ENCODE measurements at places on chromosomes 1 and 21.

- DNase-seq: no peak
Observed at GRCh38 chr1:198841477-198841876, 202.6 kb downstream of the PTPRC start.

- peak; percentile 96 for DNase-seq
Observed at GRCh38 chr21:46184625-46185555, 631 bp upstream of the SPATC1L start.

GRCh38 chr1:157399984-157400382, 152.3 kb downstream of the FCRL5 start:
- no peak for DNase-seq

DNA sequence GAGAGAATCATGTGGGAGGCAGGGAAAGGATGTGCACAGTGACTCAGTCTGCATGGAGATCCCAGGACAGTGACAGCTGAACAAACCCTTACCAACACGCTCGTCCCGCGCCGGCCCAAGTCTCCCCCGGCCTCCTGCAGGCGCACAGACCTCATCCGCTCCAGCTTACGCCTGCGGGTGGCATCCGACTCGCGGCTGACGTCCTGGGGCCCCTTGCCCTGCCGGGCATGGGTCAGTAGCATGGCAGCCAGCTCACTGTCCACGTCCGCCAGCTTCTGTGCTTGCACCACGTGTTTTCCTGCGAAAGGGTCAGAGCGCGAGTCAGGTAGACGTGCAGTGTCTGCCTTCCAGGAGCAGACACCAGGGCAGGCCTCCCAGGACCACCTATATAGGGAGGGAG, 115.2 kb downstream of the NPHP4 start:
- no peak for DNase-seq

- DNase-seq: no peak
Observed at GRCh38 chr1:45820788-45821187, 17.4 kb downstream of the MAST2 start.

DNA sequence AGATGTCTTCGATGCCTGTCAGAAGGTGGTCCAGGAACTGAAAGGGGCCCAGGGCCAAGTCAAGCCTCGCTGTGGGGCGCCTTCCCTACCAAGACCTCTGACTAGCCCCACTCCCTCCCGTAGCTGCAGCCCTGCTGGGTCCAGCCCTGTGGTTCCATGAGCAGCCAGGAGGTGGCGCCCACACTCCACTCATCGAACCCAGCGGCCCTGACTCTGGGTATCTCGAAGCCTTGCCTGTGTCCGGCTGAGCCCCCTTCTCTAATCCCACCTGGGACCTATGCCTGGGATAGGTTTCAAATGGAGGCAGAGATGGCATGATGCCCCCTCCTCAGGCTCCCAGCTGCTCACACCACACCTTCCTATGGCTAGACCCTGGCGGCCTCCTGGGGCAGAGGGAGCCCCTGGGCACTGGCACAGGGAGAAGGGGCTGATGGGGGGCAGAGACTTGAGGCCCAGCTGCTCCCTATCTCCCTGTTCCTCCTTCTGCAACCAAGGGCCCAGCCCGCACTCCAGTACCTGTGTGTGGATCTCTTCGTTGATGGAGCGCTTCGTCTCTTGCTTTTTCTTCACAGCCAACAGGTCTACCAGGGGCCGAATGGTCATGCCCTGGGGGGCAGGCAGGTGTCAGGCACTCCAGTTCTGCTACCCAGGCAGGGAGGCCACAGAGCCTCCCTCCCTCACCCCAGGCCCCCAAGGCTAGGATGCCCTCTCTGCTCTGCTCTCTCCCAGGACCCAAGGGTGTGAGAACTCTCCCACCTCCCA, 52.0 kb downstream of the SLC9A1 start:
- DNase-seq: peak; percentile 10

- peak; percentile 36 for DNase-seq
Observed at GRCh38 chr1:41689558-41689981, 205.1 kb upstream of the EDN2 start.

GRCh38 chr21:31660591-31660990, 1.1 kb downstream of the SOD1 start:
- no peak for DNase-seq
